ENCODE measurements at places on chromosomes 3 and 15.
A peak's percentile ranks its signal among the peaks of the same experiment; 100 is the strongest.

DNA sequence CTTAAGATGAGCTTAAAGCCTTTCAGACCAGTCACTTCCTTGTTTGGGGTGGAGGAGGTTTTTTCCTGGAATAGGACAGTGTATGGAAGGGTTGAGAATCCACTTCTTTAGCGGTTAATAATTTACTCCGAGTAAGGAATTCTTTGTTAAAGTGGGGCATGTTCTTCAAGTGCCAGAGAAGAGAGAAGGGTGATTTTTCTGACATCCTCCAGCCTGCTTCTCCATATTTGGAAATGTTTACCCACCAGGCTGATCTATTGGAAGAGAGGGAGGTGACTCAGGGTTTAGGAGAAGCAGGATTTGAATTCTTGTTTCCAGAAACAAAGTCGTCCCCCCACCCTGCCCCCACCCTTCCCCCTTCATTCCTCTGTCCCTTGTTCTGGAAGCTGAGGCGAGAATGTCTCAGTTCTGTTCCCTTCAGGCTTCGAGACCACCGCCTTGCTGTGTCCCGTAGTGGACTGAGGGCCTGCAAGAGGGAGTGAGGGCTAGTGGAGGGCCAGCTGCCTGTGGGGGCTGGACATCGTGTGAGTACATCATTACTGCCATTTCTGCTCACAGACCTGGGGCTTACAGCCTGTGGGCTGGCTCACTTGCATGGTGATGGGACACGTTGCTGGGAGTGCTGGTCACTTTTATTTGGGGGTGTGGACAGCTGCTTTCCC is 58.5 kb downstream of the LPP start:
- DNase-seq: peak; percentile 81

DNA sequence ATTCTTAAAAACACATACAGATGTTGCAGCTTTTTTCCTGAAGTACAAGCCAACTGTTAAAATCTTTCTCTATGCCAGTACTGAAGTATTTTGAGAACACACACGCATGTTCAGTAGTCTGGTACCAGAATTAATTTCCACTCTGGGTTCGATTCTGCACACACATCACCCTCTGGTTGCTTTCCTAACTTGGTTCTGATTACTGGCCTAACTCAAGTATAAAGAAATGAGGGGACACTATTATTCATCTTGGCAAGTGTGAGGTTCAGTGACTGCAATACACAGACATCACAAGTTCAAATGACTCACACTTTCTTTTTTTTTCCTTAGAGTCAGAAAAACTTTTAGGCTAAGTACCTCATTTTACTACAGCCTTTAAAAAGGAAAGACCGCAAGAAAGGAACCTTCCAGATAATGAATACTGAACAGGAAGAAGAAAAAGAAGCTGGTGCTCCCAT is 37.4 kb upstream of the LDHAL6B start:
- DNase-seq: no peak

- no peak for DNase-seq
Observed at GRCh38 chr15:74013374-74013894, 18.9 kb downstream of the PML start.

GRCh38 chr15:54566654-54567053 is 588.4 kb downstream of the UNC13C start:
- DNase-seq: no peak

- DNase-seq: peak; percentile 76
Observed at GRCh38 chr3:127753898-127754410, 68.4 kb downstream of the MGLL start.

DNA sequence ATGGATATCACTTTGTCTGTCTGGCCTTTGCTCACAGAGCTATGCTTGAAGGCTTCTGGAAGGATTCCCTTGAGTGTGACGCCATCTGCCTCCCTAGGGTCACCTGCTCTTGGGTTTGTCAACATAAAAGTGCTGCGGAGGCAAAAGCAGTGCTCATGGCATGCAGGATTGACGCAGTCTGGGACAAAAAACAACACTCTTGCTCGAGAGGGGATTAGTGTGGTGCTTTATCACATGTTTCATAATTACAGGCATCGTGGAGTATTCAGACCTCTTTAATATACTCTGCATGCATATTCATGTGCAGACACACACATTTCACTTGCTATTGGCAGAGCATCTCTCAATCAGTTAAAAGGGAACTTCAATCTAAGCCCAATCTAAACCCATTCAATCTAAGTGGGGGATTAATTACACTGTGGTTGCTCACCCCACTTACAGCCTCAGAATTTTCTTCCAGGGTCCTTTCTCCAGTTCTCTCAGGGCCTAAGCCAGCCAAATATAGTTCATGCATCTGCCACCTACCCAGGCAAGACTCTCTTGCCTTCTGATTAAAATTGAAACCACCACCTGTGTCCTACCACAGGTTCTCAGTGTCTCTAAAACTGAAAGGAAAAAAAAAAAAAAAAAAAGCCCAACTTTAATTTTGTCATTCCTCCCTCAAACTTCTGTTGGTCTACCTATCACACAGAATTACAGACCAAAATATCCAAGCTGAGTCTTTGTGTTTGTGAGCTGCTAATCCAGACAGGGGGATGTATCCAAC is 75.6 kb downstream of the BFSP2 start:
- no peak for DNase-seq

GRCh38 chr3:190830031-190830430 is 32.5 kb downstream of the GMNC start:
- no peak for DNase-seq

- no peak for DNase-seq
Observed at GRCh38 chr3:25235031-25235430, 193.0 kb upstream of the RARB start.

- DNase-seq: no peak
Observed at GRCh38 chr15:68500363-68501258, 68.6 kb upstream of the ITGA11 start.

DNA sequence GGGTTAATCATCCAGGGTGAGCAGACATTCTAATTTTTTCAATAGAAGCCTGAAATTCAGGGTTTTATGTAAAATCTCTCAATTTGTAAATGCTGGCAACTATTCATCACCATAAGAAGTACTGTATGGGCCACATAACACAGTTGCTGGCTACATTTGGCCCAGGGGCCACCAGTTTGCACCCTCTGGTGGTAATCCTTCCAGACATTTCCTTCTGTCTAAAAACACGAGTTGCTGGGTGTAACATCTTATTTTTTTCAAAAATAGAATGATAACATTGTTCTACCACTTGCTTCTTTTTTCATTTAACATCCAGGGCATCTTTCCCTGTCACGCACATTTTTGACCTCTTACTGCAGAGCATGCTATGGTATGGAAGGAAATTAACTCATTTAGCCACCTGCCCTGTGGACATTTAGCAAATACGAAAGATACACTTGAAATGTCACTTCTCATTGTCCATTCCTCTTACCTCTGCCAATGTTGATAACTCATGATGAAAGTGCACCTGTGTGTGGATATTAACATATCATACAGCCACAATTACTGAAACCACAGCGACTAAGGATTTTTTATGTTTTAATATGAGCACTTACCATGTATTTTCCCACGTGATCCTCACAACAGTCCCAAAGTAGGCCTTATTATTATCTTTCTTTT is 117.5 kb upstream of the ARHGEF3 start:
- DNase-seq: no peak

DNA sequence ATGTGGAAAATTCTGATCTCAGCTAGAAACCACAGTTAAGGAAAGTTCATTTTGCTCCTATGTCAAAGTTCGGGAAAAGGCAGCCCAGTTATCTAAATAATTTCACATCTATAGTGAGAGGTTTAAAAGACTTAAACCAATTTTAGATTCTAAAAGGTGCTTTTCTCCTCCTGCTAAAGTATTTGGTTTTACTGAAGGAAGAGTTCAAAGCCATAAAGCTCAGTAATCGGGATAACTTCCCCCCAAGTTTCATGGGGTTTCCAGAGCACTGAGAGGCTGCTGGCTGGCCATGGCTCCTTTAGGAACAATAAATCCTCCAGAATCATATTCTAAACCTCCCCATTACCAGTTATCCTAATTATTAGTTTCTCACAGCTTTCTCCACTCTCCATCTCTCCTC is 38.2 kb downstream of the ZIC4 start:
- DNase-seq: no peak

DNA sequence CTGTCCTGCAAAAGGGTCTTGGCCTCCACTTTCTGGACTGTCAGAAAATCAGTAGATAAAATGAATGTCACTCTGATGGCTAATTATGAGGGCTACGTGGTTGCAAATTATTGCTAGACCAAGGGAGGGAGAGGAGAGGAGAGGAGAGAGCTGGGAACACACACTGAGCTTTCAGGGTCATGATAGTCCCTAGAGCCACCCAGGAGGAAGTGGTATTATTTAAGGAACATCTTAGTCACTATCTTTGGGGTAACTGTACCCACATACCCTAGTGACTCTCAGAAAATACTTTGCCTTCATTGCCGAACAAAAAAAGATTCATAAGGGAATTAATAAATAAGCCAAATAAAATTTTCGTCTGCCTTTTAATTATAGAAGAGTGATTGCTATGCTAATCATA is 642.3 kb upstream of the CFAP20DC start:
- DNase-seq: no peak

- DNase-seq: no peak
Observed at GRCh38 chr3:173745952-173746682, 348.6 kb downstream of the NLGN1 start.

GRCh38 chr3:82329300-82329699 is 567.9 kb upstream of the GBE1 start:
- DNase-seq: no peak

GRCh38 chr3:176795891-176796290 is 401.4 kb downstream of the TBL1XR1 start:
- no peak for DNase-seq

- no peak for DNase-seq
Observed at GRCh38 chr3:140816372-140817195, 125.1 kb upstream of the SLC25A36 start.

GRCh38 chr3:147411815-147412241 is 2.7 kb downstream of the ZIC1 start:
- no peak for DNase-seq

DNA sequence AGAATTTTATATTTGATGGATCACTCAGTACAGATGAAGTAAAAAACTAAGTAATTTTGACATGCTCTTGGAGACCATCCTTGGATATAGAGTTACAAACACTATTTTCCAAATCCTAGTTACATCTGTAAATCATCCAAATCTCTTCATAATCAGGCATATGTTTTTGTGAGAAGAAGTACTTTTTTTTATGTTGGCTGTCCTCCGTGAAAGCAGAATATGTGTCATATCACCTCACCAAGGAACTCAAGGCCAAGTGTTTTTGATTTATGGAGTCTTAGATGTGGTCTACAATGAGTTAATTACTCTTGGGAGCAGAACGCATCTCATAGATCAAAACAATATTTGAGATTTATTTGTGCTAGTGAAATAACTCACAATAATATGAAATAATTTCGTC is 416.5 kb upstream of the TGFBR2 start:
- DNase-seq: no peak

DNA sequence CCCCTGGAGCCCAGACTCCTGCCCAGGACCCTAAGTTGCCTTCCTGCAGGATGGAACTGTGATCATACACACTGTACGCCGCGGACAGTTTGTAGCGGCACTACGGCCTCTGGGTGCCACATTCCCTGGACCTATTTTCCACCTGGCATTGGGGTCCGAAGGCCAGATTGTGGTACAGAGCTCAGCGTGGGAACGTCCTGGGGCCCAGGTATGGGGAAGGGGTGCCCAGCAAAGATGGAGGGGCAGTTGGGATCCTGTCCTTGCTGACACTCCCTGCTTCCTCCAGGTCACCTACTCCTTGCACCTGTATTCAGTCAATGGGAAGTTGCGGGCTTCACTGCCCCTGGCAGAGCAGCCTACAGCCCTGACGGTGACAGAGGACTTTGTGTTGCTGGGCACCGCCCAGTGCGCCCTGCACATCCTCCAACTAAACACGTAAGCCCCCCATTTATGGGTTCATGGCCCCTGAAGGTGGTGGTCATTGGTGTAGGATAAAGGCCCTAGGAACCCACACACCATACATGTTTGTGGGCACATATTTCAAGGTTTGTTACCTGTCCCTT is 28.8 kb downstream of the NBEAL2 start:
- DNase-seq: no peak

DNA sequence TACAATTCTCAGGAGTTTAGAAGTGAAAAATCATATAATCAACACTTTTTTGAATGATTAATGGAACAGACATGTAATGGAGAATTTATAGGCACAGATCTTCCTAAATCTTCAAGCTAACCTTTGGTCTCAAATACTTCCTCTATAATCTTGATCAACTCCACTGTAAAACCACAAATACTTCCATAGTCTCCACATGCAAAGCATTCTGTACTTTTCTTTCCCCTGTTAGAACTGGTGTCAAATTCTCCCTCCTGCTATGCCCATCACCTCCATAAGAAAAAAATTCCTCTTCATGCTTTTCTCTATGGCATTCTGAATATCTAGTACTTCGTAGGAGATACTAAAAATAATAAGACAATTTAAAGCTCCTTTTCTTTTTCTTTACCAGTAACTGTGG is 214.3 kb downstream of the ADAMTS9 start:
- DNase-seq: no peak

DNA sequence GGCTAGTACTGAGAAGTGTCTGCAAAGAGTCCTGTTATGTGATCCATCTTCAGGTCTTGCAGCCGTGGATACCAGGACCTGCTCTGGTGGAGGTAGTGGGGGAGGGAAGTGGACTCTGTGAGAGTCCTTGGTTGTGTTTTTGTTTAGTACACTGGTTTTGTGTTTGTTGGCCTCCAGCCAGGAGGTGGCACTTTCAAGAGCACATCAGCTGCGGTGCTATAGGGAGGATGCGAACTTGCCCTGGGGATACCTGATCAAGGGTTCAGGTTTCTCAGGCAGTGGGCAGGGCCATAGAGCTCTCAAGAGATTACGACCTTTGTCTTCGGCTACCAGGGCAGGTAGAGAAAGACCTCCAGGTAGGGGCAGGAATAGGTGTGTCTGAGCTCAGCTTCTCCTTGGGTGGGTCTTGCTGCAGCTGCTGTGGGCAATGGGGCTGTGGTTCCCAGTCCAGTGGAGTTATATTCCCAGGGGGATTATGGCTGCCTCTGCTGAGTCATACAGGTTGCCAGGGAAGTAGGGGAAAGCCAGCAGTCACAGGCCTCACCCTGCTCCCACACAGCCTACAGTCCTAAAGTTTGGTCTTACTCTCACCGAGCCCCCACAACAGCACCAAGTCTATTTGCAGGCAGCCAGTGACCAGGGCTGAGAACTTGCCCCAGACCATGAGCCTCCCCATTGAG is 132.8 kb upstream of the NPHP3 start:
- no peak for DNase-seq

DNA sequence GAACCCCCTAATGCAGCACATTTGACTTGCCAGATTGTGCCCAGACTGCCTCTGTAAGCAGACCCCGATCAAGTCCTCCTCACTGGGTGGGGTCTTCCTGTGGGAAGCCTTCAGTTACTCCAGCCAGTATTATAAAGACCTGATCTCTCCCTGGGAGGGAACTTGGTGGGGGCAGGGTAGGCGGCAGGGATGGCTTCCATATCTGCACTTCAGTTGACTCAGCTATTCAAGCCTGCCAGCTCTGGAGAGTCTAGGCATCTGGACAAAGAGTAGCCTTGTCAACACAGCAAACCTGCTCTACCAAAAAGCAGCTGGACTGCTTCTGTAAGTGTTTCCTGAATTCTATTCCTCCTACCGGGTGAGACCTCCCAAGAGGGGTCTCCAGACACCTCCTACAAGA is 21.0 kb upstream of the SLC25A38 start:
- no peak for DNase-seq

- no peak for DNase-seq
Observed at GRCh38 chr3:182215881-182216280, 504.2 kb downstream of the SOX2 start.
